ENCODE measurements at places on chromosomes 2 and 18. TPM values are rescaled to one million over a fixed set of nuclear protein-coding genes. Genes with fewer than 3 reads are reported as not detected.

DNA sequence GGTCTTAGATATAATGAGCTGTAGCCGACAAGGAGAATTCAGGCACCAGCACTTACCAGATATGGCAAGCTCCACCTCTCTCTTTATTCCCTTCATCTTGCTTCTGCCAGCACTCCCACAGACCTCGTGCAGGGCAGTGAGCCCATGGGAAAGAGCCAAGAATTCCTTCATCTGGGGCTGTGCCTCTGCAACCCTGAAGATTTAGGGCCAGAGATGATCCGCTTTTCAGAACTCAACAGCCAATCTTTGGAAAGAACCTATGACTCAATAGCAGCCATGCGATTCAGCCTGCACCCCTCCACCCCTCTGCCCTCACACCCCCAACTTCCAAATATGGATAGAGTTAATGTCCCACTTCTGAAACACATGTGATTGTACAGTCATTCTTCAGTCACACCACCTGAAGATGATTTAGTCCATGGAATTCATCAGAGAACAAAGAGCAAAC, 533.7 kb upstream of the TNP1 start:
- no peak for DNase-seq

- no peak for DNase-seq
Observed at GRCh38 chr2:47218899-47219525, 63.9 kb upstream of the STPG4 start.

DNA sequence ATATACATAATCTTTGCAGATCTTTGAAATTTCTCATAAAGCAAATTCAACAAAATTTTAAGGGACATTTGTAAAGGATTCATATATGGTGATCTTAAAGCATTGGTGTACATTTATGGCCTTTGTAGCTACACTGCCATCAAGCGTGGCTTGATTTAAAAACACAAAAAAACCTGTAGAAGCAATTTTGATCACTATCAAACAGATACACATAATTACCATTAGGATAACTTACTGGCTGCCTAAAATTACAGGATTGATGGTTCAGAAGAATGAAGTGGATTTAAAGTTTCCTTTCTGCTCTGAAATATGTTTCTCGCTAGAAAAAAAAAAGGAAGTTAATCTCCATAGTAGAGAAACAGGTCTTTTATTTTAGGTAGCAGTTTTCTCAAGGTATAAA, 31.4 kb downstream of the MAPRE2 start:
- no peak for DNase-seq

GRCh38 chr2:156192468-156192867, 140.1 kb downstream of the NR4A2 start:
- no peak for DNase-seq

GRCh38 chr2:714005-714741, 37.0 kb upstream of the TMEM18 start:
- no peak for DNase-seq

DNA sequence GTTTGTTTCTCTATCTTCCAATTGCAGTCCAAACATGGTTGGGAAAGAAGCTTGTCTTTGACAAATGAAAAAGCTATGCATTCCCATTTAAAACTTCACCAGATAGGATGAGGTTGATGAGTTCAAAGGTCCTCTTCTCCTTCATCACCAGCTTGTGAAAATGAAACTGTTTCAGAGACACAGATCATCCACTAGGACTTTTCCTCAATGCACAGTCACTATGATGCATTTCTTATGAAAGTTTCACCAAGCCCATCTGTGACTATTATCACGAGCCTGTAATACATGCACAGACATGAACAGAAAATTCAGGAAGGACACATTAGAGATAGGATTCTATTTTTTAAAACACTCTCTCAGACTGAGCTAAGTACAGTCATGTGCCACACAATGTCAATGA, 644.4 kb downstream of the PLCL1 start:
- no peak for DNase-seq

DNA sequence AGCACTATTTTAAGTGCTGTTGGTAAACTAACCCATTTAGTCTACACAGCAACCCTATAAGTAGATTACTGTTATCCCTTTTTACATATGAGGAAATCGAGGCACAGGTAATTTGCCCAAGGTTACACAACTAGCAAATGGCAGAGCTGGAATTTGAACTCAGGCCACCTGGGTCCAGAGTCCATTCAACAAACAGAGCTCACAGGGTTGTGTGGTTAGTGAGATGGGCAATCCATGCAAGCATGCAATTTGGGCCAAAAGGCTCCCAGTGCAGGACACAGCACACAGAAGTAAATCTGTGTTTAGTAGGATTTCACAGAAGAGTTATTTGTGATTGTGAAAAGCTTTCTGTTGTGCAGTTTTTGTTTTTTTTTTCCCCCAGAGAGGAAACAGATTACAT, 187.8 kb upstream of the MSH6 start:
- no peak for DNase-seq

GRCh38 chr2:18067588-18068384, 189.3 kb downstream of the KCNS3 start:
- DNase-seq = no peak

DNA sequence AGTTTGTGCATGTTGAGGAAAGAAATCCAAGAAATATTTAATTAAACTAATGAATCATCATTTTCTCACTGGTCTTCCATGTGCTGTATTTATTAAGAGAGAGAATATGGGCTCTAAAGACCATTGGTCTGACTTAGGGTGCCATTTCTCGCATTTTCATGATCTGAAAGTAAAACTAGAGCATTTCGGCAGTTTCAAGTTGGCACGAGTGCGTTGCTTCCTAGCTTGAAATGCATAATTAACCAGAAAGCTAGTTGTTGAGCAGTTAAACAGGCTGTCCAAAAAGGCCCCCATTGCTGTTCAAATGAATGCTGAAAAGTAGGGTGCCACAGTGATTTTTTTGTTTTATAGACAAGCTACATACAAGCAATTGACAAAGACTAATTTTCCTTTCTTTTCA, 47.4 kb downstream of the SLC8A1 start:
- no peak for DNase-seq

- DNase-seq = no peak
Observed at GRCh38 chr2:11241412-11242203, 86.3 kb downstream of the SLC66A3 start.

DNA sequence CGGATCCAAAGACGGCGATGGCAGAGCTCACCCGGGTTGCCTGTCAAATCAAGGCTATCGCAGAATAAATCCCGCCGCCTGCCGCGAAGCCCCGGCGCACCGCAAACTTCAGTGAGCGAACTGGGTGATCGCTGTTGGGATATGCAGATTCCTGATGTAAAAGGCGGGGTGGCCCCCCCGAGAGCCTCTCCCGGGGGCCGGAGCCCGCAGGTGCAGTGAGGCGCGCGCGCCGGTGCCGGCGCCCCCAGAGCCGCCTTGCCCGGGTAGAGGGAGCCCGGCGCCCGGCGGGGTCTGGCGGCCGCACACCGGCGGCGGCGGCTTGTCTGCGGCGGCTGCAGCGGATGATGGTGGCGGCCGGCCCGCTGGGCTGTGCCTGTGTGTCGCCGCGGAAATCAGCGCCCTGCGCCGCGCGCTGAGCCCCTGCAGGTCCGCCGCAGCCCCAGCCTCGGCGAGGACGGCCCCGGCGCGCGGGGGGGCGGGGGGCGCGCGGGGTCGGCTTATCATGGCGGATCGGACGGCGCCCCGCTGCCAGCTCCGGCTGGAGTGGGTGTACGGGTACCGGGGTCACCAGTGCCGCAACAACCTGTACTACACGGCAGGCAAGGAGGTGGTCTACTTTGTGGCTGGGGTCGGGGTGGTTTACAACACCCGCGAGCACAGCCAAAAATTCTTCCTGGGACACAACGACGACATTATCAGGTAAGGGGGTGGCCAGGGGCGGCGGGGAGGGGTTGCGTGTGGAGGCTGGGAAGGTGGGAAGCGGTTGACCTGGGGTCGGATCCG, 1.3 kb downstream of the EML6 start:
- DNase-seq = peak; percentile 60

DNA sequence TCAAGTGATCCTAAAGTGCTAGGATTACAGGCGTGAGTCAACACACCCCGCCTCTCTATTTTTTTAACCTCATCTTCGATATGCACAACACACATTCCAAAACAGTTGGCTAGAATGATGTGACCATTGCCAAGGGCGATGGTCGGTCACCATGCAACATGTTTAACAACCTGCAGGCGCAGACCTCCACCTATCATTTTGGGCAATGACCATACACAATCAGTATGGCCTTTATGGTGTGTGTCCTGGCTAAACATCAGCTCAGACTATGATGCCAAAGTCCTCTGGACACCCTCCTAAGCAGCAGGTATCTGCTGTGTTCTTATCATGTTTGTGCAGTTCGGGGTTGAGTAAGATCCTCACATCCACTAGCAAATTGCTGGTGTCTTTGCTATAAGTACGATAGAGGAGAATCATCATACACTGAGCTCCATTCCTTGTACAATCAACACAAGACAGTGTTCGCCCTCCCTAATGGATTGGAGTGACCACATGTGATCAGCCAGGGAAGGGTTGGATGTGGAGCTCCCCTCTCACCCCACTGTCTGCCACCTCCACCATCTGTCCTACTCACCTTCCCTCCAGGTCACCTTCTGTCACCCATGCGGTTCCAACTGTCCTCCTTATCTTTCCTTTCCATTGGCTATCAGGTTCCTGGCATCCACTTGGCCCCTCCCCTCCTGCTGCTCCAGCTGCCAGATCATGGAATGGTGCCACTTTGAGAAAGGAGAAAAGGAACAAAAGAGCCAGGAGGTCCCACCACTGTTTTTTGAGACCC, 7.9 kb upstream of the RNF152 start:
- DNase-seq = no peak

DNA sequence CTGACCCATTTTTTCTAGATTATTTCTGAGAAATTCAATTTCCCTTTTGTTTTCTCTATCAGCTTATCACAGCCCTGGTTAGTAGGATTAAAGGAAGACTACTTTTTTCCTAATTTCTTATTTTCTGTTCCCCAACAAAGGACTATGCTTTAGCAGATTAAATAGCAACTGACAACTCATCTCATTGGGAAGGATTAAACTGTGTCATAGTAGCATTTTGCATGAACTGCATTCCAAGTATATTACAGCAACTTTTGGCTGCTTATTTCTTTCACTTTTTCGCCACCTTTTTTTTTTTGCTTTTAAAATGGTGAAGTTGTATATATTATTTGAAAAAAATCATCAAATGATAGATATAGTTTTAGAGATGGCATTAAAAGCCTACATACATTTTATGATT, 570.3 kb downstream of the FBXO15 start:
- no peak for DNase-seq

GRCh38 chr18:68220458-68220857, 494.4 kb downstream of the TMX3 start:
- no peak for DNase-seq

DNA sequence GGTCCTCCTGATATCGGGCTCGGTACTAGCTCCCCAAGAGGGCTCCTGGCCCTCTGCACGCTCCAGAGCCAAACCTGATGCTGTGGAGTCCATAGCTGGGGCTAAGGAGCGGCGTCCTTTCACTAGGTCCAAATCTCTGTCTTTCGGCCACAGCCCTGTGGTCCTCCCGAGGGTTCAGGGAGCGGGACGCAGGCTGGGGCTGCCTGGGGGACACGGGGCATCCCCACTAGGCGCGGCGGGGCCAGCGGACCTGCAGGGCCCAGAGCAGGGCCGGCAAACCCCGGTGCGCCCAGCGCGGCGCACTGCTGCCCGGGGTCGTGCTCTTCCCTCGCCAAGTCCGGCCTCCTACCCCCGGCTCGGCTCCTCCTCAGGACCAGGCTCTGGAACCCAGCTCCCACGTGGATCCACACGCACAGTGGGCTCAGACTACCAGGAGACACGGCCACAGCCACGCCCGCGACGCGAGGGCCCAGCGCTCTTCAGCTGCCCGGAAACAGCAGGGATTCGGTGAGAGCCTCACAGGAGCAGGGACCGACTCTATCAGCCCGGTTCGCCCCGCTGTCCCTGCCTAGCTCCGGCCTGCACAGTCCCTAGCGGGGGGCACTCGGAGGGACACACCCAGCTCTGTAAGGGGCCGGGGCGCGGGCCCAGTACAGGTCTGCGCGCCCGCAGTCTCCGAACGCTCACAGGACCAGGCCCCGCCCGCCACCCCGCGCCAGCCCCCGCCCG, 593 bp downstream of the ZNF514 start:
- DNase-seq = peak; percentile 66

- DNase-seq = no peak
Observed at GRCh38 chr2:227826563-227826962, 12.9 kb downstream of the CCL20 start.

DNA sequence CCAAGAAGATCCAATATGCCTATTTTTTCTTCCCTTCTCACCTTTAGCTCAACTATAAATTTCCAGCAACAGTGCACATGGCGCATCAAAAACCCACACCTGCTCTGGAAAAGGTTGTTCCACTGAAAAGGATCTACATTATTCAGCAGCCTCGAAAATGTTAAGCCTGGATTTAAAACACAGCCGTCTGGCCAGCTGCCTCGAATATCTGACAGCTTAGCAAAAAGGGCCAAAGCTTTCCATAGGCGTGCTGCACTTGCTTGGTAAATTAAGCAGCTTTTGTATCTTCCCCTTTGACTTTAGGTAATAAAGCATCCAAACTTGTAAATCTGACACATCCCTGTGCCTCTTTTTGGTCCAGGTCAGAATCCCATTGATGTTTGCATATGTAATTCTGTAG, 20.5 kb downstream of the DAPL1 start:
- no peak for DNase-seq

DNA sequence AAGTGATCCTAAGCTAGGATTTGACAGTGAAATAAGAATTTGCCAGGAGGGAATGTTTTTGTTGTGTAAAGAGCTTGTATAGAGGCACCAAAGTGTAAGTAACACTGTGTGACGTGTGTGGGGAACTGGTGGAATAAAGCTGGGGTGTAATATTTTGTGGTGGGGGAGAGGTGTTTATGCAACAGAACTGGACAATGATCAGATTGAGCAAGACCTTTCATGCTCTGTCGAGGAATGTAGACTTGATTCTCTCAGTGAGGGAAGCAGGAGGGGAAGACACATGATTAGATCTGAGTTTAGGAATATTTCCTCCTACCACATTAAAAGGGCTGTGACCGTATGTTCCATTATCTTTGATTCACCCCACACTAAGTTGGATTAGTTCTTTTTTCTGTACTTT, 43.6 kb downstream of the EFEMP1 start:
- DNase-seq = no peak

DNA sequence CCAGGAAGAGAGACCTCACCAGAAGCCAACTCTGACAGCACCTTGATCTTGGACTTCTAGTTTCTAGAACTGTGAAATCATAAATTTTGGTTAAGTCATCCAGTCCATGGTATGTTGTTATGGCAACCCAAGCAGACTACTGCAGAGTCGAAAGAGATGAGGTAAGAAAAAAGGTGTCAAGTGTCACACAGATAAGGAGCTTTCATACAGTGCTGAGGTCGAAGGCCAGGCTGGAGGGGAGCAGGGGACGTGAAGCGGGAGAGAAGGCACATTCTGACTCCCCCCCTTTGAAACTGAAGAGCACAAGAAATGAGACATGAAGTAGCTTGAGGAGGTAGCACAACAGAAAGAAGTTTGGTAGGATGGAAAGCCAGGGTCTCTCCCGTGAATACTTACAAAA, 110.4 kb downstream of the ALK start:
- DNase-seq = no peak

The SPP2 gene
- not detected for total RNA-seq

The ST3GAL5 gene
- total RNA-seq = 59.9 TPM

The HNMT gene
- total RNA-seq = 0.57 TPM

The CHRNA1 gene
- not detected for total RNA-seq

The EIPR1 gene
- total RNA-seq = 31.0 TPM

The CREG2 gene
- not detected for total RNA-seq

The LRP1B gene
- total RNA-seq = not detected
